ENCODE measurements at places on chromosomes 4 and X.
A peak's percentile ranks its signal among the peaks of the same experiment; 100 is the strongest.

DNA sequence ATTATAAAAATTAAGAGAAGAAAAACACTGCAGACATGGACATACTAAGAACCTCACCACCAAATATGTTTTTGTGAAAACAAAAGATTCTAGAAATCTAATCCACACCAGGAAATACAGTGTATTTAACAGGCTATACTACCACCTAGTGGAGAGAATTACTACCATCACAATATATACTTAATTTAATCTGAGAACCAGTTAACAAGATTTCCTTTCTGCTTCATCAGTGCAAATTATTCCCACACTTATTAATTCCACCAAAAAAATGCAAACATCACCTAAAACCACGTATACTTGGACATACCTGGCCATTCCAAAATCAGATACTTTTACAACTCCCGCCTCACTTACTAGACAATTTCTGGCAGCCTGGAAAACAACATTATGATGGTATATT is 7.0 kb upstream of the TXK start:
- no peak for DNase-seq

DNA sequence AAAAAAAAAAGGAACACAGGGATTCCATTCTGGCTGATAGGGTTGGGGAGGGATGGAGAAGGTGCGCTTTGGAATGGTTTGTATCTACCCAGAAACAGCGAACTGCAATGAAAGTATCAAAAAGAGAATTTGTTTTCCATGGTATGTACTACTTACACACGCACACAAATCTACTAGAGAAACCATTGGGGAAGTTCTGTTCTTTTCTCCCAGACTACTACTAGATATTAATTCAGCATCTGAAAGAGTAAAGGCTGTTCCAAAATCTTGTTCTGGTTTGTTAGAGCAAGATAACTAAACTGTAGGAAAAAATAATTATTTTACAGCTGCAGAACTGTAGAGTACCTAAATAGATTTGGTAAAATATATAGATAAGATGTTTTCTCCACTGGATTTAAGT is 118.4 kb downstream of the CBR4 start:
- DNase-seq, result no peak

- DNase-seq, result peak; percentile 21
Observed at GRCh38 chrX:119622356-119623232, 16.4 kb upstream of the NKRF start.

DNA sequence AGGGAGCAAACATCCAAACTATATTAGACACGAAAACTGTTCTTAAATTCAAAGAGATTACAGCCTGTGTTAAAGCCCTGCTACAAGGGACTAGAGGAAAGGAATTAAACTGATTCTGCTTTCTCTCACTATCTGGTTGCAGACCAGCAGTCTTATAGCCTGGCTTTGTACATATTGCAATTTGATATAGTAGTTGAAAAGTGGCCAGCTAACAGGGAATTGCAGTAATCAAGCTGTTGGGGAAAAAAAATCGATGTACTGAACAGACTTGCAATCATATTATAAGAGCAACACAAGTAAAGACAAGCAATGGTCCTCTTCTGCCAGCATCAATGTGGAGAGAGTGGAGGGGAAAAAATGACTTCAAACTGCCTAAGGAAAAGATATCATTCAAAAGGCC is 364.4 kb upstream of the EPHA5 start:
- DNase-seq, result no peak

- DNase-seq, result no peak
Observed at GRCh38 chr4:89008166-89008565, 48.8 kb downstream of the FAM13A start.

DNA sequence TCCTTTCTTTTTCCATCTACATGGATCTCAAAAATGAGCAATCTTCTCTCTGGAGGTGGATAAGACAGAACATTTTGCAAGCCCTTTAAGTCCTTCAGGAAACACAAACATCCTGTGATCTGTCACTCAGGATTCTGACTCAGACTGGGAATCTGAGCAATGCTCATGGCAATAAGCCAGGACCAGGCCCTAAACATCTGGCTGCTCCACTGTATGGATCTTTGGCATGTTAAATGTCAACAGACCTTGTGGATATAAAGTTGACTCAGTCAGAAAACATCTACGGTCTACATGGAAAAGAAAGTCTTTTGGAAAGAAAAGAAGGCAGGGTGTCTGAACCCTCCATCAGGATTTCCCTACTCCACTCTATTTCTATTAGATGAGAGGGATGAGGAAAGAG is 17.8 kb upstream of the CHIC2 start:
- no peak for DNase-seq

DNA sequence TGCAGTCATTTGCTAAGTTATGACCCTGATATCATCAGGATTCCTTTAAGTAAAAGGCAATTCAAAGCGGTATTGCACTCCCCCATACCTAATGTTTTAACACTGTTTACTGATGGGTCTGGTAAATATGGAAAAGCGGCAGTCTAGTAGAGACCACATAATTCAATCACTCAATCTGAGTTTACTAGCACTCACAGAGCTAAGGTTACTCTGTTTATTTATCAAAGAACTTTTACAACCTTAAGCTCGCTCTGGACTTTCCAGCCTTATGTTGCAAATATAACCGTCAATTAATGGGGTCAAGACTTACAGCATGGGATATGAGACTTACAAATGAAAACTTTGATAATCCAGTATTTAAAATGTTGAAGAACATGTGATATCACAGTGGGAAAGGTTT is 124.5 kb upstream of the ZCCHC13 start:
- no peak for DNase-seq

DNA sequence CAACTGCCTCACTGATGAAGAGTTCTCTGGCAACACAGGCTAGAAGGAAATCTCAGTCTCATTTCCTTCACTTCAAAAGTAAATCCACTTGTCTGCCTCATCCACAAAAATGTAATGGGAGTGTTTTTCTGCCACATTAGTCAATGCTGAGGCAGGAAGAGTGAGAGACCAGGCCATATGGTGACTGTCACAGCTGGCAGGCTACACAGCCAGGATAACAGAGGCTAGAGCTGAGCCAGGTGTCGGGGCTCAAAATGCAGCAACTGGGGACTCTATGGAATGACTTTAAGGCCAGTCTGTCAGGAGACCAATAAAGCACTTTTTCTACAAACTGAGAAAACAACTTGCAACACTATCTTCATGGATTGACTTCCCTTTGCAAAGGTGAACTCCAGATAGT is 204.2 kb downstream of the GPC3 start:
- no peak for DNase-seq

DNA sequence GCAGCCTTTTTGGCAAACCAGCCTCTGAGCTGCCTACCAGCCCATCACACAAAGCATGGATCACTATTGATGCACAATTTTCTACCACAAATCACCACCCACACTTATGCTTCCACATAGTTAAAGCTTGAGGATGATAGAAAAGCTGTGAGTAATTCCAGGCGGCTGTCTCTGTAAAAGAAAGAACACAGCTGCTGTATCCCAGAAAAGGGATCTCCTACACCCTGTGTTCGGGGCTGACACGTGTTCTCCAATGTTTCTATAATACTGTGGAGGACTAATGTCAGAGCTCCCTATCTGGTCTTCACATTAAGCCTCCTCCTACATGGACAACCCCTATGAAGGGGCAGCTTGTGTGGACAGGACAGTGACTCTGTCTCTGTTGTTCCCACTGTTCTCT is 12.5 kb upstream of the BRS3 start:
- DNase-seq, result no peak

DNA sequence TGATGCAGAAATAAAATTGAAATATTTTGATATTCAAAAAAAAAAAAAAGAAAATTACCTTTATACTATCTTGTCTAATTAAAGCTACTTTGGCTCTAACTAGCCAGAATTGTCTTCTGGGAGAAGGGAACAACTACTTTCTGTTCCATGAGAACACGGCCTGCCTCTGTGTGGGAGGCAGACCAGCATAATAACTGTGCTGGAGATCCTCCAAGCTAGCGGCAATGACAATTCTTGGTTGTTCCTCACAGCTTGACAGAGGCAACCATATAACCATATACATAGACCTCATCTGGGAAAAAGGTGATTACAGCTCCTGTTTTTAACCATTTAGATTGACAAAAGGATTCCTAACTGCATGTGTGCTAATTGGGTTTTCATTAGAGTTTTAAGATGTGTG is 95.7 kb downstream of the RBMX2 start:
- no peak for DNase-seq

- DNase-seq, result no peak
Observed at GRCh38 chr4:52684896-52685295, 25.8 kb upstream of the USP46 start.

GRCh38 chr4:30269850-30270249 is 450.3 kb upstream of the PCDH7 start:
- no peak for DNase-seq

DNA sequence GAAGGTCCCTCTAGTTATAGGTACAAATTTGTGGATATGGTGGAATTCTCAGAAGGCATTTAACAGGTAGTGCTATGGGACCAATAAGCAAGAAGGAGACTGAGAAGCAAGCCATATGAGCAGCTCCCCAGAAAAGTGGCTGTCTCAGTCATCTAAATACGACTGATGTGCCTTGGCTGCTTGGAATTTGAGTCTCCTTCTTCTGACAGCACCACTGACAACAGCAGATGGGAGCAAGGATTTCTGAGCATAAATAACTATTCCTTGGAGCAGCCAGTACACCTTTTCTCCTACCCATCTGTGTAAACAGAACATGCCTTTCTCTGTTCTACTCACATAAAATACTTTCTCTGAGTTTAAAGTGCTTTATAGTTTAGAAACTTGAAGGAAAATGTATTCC is 196.2 kb downstream of the GABRG1 start:
- DNase-seq, result no peak

GRCh38 chr4:47468706-47469365 is 5.3 kb upstream of the COMMD8 start:
- DNase-seq, result no peak

DNA sequence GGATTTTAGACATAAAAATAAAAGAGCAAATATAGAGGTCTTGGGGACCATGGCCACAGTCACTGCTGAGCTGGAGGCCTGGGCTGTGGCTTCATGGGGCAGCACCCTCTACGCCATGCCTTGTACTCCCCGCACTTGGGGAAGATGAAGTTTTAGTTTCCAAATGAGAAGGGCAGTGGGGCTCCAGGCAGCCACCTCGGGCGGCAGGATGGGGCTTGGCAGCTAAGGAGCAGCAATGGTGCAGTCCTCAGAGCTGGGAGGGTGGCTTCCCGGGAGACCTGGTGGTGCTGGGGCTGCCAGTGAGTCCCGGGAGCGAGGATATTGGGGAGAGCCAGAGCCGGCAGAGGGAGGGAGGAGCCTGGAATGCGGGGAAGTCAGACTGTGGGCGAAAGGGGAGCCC is 2.4 kb downstream of the CXCR3 start:
- no peak for DNase-seq

GRCh38 chr4:136637071-136637777 is 895.1 kb downstream of the PCDH18 start:
- DNase-seq, result no peak

DNA sequence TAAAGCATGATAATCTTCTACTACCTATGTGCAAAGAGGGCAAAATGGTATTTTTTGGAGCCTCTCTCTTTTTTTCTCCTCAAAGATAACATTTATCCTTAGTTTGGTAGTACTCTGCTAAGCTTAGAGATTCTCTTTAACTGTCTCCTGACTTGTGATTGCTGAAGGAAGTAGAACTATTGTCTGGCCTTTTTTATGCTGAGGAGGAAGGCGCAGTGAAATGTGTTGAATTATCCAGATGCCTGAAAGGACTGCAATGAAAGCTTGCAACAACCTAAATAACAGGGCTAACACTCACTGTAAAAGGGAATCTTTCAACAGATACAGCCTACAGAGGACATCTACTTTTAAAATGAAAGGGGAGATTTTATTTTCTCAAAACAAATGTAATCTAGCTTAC is 59.5 kb upstream of the CCDC160 start:
- DNase-seq, result no peak

DNA sequence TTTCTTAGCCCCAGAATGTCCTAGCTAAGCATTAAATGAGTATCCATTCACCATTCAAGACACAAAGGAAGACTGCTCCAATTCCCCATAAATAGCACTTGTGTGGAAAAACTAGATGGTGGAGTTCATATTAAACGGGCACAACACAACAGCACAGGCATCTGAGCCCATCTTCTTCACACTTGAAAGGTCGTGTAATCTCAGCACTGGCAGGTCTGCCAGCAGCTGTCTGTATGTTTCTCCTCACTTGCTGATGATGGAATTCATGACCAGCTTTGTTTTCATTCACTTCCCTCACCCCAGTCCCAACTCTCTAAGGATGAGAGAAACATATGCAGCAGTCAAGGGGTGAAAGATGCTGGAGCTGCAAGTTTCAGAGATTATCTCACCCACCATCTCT is 148.7 kb downstream of the AFAP1 start:
- no peak for DNase-seq

- DNase-seq, result no peak
Observed at GRCh38 chrX:42776195-42776594, 1.8 kb downstream of the PPP1R2C start.

DNA sequence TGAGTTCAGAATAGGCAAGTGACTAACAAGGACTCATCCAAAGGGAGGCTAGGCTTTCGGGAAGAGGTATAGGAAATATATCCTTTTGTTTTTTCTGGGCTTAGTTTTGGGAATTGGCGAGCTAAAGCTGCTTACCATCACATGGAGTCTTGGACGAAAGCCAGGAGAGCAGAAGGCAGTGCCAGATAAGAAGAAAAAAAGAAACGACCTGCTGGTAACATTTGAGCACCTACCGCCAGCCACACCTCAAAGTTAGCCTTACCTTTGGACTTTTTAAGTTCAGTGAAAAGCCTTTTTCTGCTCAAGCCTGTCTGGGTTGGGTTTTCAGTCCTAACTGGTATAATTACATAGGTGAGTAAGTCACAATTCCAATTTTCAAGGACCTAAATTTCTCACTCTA is 85.1 kb upstream of the LCORL start:
- DNase-seq, result no peak

- no peak for DNase-seq
Observed at GRCh38 chr4:145076469-145076855, 21.5 kb downstream of the ANAPC10 start.

GRCh38 chrX:110795645-110796406 is at the start of gene CHRDL1:
CHRDL1 (minus strand) TSS chrX:110795817; CDS start chrX:110792181, 3,636 bp downstream.
- peak; percentile 41 for DNase-seq

- no peak for DNase-seq
Observed at GRCh38 chr4:186746581-186746980, 22.9 kb upstream of the FAT1 start.

DNA sequence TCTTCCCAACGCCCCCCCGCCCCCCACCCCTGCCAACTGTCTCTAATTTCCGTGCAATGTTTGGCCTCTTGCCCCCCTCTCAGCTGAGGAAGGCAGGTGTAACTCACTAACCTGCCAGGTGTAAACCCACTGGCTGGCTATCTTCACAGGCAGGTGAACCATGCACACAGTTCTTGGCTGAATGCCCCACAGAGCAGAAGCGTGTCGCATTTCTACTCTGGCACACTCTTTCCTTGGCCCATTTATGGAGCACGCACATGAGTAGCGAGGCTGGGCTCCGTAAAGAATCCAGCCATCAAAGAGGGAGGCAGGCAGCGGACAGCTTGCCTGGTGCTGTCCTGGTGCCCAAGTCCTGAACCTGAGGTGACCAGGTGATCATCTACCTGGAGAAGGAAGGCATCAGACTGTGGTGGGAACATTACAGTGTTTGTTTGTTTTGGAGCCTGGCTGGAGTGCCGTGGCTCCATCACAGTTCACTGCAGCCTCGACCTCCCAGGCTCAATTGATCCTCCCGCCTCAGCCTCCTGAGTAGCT is 39.2 kb upstream of the CRMP1 start:
- DNase-seq, result no peak
